ENCODE measurements at places on chromosomes 7 and 10.

DNA sequence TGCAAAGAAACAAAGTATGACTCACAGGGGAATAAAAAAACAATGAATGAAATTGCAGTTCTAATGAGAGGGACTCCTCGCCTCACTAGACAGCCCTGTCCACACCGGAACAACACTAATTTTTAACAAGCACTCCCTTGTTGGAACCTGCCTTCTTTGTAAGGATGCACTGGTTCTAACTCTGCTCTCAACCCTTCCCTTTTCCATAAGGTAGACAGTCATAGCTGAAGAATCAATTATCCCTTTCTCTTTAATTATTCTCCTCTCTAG is 65.1 kb downstream of the TSPAN12 start:
- no peak for DNase-seq

DNA sequence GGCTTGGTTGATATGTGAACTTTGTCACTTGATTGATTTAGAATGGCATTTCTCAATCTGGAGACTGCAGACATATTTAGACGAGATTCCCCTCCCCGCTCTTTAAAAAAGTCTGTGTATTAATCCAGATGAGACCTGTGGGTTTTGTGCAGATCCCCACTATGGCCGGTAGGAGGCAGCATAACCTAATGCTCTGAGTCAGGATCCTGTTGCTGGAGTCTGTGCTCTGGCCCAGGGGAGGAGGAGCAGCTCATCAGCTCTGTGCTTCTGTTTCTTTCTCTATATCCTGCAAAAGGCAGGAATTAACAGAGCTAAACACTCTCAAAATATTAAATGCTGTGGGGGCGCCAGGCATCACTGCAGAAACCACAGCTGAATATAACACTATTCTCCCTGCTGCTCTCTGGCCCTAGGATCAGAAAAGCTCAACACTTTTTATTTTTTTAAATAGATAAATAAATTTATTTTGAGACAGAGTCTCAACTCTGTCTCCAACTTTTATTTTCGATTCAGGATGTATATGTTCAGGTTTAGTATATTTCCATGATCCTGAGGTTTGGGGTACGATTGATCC is 23.9 kb upstream of the SEPHS1 start:
- no peak for DNase-seq

- no peak for DNase-seq
Measured at GRCh38 chr10:116744163-116744753, 1.9 kb upstream of the HSPA12A start.

DNA sequence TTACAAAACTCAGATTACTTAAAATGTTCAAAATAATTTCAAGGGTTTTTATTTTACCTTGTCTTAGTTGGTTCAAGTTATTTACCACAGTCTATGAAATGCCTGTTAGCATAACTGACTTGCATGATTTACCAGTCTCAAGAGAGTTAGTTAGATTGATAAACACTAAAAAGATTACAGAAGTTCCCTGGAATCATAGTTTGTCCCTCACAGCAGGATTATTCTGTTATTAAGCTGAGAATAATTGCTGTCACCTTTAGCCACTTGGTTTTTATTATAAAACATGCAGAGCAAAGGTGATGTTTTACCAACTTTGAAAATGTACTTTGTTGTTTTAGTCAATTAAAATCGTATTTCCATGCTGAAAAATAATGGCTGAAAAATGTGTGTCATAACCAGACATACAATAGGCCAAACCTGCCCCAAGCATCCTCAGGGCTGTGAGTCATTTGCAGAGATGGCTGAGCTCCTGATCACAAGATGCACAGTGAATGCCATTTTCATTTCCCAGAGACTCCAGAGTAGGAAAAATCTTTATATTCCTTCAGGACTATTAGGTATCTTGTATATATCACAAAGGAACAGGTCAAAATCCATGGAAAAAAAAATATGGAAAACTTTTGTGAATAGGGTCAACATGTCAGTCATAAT is 87.8 kb upstream of the DKK1 start:
- DNase-seq, result no peak

- DNase-seq, result no peak
Measured at GRCh38 chr10:120999868-121000267, 148.7 kb downstream of the WDR11 start.

DNA sequence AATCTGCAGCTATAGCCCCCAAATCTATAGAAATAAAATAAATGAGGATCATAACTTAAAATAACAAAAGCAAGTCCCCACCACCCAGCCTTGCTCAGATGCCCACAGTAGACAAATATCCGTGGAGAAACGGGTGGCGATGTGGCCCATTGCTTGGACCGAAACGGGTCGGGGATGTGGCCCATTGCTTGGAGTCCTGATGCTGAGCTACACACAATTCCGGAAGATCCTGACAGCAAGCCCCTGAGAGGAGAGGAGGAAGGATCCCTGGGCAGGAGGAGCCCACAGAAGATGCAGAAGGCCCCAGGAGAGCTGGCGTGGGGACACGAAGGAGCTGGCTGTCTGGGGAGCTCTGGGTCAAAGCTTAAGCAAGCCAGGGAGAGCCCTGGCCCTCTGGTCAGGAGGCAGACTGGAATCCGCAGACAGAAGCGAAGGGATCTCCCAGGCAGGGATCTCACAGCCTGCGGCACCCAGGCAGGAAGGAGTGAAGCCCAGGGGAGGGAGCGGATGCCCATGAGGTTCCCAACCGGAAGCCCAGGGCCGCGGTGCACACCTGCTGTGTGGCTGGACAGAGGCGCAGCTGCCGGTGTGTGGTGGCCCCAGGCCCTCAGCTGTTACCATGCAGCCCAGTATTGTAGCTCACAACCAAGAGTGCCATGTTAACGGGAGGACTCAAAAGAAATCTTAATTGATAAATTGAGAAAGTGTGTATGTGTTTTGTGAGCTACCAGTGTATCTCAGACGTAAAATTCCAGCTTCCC is 138.8 kb downstream of the ADARB2 start:
- no peak for DNase-seq

- DNase-seq, result no peak
Measured at GRCh38 chr7:23462846-23463245, 7.4 kb downstream of the IGF2BP3 start.

DNA sequence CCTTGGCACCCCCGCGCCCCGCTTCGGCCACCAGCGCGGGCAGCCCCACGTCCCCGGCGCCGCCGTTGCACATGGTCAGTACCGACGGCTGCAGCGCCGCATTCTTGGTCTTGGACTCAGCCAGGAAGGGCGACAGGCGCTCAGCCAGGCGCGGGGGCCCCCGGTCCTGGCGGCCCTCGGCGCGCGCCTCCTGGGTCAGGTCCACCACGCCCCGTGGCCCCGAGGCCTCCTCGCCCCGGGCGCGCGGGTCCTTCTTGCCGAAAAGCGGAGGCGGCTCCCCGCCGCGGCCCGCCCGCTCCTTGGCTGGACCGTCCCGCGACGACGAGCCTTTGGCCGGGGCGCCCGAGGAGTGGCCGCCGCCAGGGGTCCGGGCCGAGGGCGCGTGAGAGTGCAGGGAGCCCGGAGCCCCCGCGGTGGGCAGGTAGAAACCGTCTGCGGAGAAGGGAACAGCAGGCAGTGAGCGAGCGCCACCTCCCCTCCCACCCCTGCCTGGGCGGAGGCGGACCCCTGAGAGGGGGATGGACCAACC is 34.7 kb downstream of the TNRC18 start:
- DNase-seq, result no peak

DNA sequence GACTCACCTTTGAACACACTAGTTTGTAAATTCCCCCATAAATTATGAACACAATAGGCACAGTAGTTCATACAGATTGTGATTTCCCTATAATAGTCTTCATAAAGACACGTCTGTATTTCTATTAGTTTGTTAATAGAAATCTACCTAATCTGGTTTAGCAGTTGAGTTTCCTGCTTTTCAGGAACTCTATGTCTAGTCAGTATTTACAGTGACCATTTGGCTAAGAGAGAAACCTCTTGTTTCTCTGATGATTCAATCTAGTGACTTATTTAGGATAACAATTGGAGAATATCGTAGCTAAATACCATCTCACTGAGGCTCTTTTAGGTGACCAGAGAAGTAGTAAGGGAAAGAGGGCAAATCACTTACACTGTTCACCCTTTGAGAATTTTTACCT is 5.9 kb upstream of the HERPUD2 start:
- no peak for DNase-seq

GRCh38 chr10:83078160-83078559 is 1061.1 kb upstream of the GHITM start:
- DNase-seq, result no peak

DNA sequence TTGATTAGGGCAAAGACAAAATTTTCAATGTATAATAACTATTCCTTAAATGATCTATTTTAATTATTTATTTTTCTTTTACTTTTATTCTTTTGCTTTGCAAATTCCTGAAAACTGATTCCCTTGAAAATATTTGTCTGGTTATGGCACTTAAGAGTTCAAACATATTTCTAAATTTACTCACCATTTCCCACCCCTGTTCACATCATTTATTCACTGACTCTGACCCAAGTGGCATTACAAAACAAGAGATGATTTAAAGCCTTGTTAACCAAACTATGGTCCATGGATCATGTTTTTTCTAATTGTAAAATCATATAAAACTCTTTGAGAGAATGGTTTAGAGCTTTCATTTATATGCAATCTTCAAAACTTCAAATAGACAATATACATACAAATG is 1256.1 kb upstream of the LRRN3 start:
- DNase-seq, result no peak

DNA sequence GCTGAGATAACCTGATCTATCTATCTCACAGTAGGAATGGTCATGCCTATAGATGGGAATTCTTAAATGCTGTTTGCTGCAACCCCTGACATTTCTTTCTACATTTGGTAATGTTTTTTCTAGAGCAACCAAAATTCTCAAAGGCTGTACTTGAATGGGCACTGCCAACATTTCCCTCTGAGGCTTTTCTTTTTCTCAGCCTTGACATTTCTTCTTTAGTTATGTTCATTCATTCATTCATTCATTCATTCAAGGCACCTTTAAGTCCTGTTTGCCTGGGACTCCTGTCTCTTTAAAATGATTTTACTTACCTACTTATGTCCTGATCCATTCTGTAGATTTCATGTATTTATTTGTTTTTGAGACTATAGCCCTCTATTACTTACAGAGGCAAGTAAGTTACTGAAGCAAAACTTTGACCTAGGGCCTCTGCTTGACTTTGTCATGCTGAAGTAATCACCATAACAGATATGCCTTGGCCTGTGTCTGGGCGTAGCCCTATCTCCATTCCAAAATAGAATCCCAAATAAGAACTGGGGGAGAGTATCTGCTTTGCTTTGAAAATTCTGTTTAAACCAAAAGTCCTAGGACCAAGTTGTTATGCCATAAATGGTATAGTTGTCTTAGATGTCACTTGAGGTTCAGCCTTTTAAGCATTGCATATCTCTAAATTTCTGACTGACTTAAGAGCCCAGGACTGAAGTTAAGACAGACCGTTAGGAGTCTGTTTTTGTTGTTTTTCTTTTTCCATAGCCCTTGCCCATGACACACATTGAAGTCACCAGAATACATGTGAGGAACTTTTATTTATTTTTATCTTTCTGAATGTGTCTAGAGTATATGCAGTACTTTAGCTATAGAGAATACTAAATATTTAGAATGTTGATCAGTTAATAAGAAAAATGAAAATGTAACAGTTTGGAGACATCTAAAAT is 59.2 kb downstream of the AKAP9 start:
- no peak for DNase-seq

DNA sequence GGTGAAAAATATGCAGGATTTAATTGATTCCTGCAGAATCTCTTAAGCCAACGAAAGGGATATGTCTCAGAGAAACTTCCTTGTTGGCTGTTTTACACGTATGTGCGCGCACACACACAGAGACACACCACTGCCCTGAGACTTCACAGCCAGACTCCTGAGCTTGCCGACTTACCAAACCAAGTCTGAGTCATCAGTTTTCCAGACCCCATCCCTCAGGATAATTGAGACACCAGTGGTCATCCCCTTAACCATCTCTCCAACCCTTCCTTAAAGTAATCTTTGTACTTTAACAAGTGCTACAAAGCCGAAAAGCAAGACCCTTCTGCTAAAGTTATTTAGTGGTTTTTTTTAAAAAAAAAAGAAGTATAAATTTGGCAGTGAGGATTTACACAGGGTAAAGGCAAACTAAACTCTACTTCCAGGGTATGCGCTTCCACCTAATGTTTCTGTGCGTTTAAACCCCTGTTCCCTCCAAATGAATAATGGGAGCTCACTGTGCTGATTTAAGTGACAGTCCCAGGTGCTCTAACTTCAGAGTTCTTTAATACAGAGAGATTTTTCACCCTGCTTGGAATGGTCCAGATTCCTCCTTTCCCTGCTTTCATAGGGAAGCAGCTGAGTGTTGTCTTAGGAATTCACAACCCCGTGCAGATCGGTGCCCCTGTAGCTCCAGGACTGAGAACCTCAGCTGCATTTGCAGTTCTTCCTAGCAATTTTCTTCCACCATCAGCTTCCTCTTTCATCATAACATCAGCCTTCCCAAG is 198.5 kb downstream of the INHBA start:
- DNase-seq, result no peak

DNA sequence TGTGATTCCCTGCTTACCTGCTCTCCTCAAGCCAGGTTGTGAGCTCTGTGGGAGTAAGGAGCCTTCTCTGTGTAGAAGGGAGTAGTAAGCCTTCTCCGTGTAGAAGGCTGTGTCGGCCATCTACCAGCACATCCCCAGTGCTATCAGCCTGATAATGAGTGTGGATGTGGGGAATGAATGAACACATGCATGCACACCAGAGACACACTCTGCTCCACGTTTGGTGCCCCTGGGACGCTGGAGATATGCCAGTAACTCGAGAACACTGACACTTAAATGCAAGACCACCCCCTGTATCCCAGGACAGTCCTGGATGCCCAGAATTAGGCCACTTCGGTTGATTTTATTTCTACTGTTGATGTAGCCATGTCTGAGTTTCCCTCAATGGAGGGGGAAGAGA is 21.1 kb upstream of the GPR26 start:
- DNase-seq, result no peak

GRCh38 chr7:33905389-33906032 is at the start of gene BMPER:
BMPER (plus strand) TSS chr7:33905539; CDS start chr7:33905614, 75 bp downstream.
- peak; percentile 20 for DNase-seq

- no peak for DNase-seq
Measured at GRCh38 chr7:44937426-44937825, 41.4 kb downstream of the MYO1G start.

- no peak for DNase-seq
Measured at GRCh38 chr10:122281751-122282150, 10.7 kb downstream of the BTBD16 start.

GRCh38 chr10:60384708-60385398 is 4.8 kb downstream of the ANK3 start:
- DNase-seq, result no peak
